ENCODE measurements at places on chromosomes 1 and 21.

DNA sequence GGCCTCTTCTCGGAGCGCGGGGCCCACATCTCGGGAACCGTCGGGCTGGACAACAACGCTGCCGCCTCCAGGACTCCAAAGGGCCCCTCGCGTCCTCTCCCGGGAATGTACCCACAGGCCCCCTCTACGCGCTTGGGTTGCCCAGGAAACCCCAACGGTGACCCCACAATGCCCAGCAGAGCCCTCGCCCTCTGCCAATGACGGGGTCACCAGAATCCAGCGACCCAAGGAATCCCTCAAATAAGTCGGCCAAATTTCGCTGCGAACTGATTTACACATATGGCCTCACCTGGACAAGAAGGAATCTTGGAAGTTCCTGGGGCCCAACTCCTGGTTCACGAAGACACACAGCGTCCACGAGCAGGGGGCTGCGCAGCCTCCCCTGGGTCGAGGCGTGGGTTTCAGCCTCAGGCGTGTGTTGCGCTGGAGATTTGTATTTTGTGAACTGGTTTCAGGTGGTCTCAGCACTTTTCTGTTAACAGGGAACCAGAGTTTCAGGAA lies 78.1 kb downstream of the DESI2 start:
- DNase-seq: no peak

- DNase-seq: no peak
Measured at GRCh38 chr1:163173121-163173520, 29.6 kb downstream of the RGS5 start.

DNA sequence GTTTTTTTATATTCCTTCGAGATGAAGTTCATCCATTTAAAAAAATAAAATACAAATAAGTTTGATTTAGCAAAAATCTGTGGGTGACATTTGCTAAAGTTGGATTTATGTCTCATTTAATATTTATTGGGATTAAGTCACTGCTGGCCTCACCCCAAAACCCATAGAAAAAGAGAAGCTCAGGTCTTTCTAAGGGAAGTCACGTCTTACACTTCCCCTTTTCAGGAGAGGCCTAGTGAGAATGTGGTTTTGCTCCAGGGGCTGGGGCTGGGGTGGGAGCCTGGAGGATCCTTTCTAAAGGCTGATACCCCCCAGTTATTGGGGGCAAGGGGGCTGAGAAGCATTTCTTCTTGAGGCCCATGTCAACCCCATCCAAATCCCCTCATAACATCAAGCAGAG lies 300.3 kb downstream of the DSCAM start:
- no peak for DNase-seq

DNA sequence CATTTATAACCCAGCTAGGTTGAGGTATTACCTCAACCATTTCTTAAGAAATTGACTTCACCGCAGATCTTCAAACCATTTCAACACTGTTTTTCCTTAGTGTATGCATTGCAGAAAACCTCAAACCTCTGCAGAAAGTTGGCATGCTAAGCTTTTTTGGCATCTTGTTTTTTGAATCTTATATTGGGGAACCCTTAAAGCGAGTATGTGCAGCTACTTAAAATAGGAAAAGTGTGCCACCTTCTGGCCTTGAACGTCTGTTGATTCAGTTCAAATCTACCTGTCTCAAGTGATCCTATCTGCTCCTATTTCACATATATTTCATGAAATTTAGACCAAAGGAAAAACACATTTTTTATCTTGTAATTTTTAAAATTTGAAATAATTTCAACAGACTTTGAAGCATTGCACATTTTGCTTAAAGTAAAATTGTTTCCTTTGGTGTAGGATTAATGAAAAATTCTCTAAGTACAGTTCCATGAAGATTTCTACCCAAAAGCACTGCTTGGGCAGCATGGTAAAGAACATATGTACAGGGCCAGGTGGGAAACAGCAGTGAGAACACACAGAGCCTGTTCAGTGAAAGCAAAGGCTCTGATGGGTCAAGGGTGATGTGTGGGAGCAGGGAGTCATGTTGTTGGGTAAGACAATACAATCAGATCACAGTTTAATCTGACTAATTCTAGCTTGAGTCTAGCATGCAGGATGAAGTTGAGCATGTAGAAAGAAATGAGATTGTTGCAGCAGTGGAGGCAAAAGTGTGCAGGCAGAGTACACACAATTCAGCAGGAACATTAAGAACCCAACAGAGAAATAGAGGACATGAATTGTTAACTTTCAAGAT lies 17.2 kb downstream of the HENMT1 start:
- peak; percentile 30 for DNase-seq

DNA sequence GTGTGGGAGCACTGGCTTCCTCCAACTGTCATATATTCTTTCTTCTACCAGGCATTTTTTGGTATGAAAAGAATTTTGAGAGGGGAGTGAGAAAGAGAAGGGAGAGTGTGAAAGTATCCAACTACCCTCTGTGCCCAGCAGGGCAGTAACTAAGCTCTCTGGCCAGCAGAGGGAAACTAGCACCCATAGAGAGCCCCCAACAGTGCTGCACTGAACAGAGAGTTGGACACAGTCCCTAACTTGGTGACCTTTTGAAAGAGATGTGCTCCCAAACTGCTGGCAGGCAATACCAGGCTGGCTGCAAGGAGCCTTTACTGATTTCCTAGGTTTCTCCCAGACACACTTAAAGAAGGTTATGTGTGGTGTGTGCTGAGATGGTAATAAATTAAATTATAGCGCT lies 118.8 kb upstream of the PBX1 start:
- no peak for DNase-seq

DNA sequence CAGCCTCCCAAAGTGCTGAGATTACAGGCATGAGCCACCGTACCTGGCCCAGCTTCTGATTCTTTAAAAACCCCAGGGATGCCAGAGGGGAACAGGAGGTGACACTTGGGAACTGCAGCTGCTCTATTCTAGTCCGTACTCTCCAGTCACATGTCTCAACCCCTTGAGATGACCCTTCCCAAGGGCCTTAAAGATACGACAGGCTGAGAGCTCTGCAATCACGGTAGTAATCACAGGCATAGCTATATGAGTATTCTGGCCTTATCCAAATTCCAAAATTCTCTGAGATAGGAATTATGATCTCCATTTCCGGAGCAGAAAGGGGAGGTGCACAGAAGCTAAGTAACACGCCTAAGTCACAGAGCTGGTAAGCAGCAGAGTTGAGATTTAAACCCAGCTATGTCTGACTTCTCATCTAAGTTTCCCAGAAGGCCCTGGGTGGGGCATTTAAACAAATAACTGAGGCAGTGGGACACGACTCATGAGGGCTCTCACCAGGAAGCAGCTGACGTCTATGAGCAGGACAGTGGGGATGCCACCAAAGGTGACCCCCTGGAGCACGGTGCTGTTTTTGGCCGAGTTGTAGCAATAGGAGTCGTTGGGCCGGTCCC lies 5.2 kb downstream of the TMEM63A start:
- DNase-seq: no peak

DNA sequence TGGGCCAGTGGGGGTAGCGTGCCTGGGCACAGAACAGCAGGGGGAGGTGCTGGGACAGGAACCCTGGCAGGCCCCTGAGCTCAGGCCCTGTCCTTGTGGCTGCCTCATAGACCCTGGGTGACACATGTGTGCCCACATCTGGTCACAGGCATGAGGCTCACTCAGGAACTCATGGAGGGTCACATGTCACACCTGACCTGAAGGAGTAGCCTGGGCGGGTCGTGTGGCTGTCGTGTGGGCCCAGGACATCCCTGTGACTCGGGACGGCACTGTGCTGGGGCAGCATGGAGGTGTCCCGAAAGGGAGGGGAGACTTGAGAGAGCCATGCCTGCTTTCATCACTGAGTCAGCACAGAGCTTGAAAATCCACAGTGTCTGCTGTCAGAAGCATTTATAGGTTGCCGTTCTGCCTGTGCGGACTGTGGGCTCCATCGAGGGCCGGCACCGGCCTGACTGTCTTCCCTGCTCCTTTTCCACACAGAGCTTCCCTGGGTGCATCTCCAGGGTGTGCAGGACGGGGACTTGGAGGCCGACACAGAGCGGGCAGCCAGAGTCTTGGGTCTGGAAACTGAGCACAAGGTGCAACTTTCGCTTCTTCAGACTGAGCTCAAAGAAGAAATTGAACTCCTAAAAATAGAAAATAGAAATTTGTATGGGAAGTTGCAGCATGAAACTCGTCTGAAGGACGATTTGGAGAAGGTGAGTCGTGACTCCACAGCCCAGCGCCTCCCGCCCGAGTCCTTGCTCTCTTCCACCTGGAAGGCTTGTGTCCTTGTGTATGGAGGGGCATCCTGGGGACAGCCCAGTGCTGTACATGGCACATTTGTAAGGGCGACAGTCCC lies 32.8 kb downstream of the PCNT start:
- no peak for DNase-seq

DNA sequence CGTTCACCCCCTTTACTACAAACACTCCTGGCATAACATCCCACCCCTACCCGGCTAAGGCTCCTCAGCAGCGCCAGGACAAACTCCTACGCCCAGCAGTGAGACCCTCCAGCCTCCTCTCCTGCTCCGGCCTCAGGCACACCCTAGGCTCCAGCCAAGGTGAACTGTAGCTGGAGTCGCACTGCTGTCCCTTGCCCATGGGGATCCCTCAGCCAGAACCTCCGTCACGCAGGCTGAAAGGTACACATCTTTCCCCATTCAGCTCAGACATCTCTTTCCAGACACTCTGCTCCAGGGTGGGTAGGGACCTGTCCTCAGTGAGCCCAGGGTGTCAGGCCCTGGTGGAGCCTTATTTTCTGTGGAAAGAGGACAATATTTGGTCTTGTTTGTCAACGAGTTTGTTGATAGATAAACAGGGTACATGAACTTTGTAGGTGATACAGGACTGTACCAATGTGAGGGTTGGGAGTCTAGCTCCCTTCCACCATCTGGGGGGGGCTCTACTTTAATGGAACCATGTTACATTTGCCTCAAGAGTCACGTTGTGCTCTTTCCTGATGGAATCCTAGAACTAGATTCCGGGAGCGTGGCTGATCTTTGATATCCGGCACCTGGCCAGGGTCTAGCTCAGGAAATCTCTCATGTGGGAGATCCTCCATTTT lies 56.5 kb upstream of the SSBP3 start:
- no peak for DNase-seq

DNA sequence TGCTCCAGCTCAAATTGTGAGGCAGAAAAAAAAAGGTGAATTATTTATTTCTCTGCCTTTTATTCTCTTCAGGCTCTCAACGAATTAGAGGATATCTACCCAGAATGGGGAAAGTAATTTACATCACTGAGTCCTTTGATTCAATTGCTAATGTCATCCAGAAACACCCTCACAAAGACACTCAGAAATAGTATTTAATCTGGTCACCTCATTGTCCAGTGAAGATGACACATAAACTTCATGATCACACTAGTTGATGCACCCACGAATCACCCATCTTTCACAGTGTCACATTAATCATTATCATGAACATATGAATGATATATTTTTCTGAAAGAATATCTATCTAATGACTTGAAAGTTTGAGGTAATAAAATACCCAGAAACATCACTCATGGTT lies 868.5 kb downstream of the BRINP3 start:
- no peak for DNase-seq

DNA sequence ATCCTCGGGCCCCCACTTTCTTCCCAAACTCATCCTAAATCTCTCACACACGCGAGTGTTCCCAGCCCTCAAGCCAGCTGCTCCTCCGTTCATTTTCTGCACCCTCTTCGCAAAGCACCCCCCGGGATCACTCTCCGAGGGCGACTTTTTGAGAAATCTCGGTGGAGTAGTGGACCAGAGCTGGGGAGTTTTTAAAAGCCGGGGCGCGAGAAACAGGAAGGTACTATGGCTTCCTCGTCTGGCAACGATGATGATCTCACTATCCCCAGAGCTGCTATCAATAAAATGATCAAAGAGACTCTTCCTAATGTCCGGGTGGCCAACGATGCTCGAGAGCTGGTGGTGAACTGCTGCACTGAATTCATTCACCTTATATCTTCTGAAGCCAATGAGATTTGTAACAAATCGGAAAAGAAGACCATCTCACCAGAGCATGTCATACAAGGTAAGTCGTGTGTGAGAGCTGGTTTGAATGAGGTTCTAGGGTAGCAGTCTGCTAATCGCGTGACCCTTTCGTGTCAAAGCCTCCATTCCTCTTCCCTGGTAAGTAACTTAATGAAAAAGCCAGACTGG lies 800 bp downstream of the DR1 start:
- DNase-seq: peak; percentile 6

DNA sequence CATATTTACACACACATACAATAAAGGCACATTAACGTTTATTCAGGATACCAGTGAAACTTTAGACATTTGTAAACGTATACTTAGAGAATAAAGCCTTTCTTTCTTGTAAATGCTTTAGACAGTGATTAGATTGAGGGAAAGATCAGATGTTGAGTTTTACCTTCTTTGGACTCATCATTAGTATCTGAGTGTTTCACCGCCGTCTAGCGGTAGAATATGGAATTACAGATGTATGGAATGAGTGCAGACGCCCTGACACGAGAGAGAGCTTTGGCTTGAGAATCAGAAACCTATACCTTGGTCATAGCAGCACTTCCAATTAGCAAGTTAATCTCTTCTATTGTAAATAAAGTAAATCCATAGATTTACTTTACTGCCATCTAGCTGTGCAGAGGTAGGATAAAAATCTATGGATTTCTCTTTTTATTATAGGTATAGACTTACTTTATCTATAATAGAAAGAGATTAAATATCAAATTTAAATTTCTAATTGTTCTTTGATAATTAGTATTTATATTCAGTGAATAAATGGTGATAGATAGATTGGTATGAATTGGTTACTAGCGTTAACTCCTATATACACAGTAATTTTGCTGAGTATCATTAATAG lies 12.6 kb downstream of the FLG2 start:
- peak; percentile 42 for DNase-seq

DNA sequence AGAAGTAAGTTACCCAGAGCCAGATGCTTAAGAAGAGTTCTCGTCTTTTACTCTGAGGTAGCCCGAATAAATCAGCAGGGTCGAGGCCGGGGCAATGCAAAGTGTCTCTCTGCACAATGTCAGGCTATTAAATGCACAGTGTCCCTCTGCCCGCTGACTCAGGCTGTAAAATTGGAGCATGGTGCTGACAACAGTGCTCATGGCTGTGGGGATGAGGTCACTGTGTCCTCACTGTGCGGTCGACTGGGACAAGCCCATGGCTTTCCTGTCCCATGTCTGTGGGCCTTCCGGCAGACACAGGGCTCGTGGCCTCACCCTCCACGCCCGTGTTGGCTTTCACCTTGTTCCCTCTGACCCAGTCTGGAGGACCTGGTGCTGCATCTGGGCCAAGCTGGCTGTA lies 14.6 kb upstream of the SLC2A1 start:
- DNase-seq: no peak

- no peak for DNase-seq
Measured at GRCh38 chr1:61081686-61082310, 563 bp upstream of the NFIA start.
